ENCODE measurements at places on chromosomes 4 and X.

- DNase-seq = peak; percentile 76
These were observed 91.3 kb downstream of the NSUN7 start for GRCh38 chr4:40840985-40841571.

GRCh38 chr4:10983268-10983667, 298.7 kb upstream of the CLNK start:
- no peak for DNase-seq

- no peak for DNase-seq
These were observed 279.9 kb upstream of the TET2 start for GRCh38 chr4:104866809-104867208.

GRCh38 chr4:181966104-181966551, 277.1 kb upstream of the TENM3 start:
- DNase-seq = no peak

DNA sequence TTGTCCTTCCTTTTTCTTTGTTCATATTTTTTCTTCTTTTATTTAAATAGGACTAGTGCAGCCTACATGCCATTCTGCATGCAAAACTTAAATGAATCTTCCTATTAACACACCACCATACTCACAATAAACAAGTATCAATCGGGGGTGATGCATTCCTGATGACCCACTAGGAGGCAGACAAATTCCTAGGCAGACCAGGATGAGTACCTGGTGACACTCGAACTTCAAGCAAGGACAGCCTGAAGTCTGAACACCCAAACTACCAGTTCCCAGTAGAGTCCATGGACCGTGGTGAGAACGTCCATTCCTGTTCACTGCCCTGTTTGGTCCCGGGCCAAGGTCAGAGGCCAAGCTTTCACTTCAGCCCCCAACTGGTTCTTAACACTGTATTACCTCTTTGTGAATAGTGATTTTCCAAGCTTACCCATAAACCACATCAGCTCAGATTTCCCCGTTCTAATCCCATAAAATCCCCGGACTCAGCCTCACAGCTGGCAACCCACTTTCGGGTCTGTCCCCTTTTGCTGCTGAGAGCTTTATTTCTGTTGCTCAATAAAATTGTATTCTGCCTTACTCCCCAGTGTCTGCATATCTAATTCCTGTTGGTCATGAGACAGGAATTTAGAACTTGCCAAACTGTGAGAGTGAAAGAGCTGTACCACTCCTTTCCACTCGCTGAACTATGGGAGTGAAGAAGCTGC, 1286.6 kb downstream of the FSTL5 start:
- DNase-seq = no peak

DNA sequence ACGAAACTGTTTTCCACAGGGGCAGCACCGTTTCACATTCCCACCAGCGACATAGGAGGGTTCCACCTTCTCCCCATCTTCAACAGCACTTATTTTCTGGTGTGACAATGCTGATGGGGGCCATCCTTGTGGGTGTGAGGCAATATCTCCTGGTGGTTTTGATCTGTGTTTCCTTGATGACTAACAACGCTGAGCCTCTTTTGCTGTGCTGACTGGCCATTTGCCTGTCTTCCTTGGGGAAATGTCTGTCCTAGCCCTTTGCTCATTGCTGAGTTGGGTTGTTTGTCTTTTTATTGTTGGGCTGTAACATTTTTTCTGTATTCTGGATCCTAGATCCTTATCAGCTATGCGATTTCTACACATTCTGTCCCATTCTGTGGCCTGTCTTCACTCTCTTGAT, 33.7 kb downstream of the ATP2B3 start:
- DNase-seq = no peak

Data from activated CD4-positive, CD25-positive, alpha-beta regulatory T cell treated with anti-CD3 and anti-CD28 coated beads, Interleukin-2, amount 50 U/mL, for 72 hours (primary cell).